ENCODE measurements at places on chromosomes 13 and 19.

- DNase-seq: no peak
Measured at GRCh38 chr13:113186061-113186900, 22.2 kb downstream of the PCID2 start.

- no peak for DNase-seq
Measured at GRCh38 chr19:39318071-39318470, 2.6 kb downstream of the LRFN1 start.

GRCh38 chr19:5448374-5448773 lies 6.8 kb upstream of the ZNRF4 start:
- no peak for DNase-seq

DNA sequence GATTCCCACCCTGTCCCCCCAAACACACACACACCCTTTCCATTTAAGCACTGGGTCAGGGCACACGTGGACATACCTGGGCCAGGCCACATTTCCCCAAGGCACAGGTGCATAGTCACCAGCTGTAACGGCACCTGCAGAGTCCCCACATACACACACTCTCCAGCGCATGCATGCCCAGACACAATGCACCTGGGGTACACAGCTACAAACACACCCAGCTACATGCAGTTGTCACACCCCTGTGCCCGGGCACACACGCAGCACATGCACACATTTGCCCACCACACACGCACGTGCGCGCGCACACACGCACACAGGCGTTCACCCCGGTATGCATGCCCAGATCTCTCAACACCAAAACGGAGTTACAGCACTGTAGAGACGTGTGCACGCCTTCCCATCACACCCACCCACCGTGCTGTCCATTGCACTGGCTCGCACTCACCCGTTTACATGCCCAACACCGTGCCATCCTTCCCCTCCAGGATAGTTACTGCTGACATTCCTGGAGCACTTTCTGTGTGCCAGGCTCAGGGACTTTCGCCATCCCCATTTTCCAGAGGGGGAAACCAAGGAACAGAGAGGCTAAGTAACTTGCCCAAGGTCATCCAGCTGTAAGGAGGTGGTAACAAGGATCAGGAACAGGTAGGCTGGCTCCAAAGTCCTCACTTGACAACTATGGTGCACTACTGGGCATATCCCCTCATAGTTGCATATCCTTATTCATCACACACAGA lies 749 bp upstream of the SHANK1 start:
- DNase-seq: no peak

GRCh38 chr13:46559272-46559805 lies 6.4 kb downstream of the LRCH1 start:
- no peak for DNase-seq
